ENCODE measurements at places on chromosomes 6 and 20. TPM values are rescaled to one million over a fixed set of nuclear protein-coding genes. Genes with fewer than 3 reads are reported as not detected.

GRCh38 chr6:35041086-35041861 is 99.9 kb downstream of the TCP11 start:
- no peak for DNase-seq

GRCh38 chr6:133741375-133741861 is 147.5 kb upstream of the TCF21 start:
- no peak for DNase-seq

- DNase-seq, result no peak
These were observed 737.8 kb upstream of the NRSN1 start for GRCh38 chr6:23388086-23388783.

- DNase-seq, result no peak
These were observed 375.2 kb upstream of the MARCKS start for GRCh38 chr6:113481910-113482309.

GRCh38 chr20:15374682-15375081 is 1037.3 kb upstream of the FLRT3 start:
- DNase-seq, result no peak

DNA sequence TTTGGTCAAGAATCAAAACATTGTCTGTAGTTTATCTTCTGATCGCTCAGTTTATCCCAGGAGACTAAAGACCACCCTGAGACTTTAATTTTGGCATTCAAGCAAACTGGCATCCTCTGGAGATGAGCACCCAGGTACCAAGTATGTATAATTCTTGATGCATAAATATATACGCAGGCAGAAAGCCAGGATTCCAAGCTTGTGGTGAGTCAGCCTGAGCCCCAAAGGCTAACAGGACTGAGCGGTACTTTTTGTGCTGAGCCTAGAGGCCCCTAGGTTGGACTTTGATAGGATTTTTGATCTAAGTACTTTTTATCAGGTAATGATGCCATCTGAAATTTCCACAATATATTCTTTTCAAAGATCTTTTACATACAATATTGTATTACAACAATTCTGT is 301.3 kb downstream of the TFAP2B start:
- DNase-seq, result no peak

DNA sequence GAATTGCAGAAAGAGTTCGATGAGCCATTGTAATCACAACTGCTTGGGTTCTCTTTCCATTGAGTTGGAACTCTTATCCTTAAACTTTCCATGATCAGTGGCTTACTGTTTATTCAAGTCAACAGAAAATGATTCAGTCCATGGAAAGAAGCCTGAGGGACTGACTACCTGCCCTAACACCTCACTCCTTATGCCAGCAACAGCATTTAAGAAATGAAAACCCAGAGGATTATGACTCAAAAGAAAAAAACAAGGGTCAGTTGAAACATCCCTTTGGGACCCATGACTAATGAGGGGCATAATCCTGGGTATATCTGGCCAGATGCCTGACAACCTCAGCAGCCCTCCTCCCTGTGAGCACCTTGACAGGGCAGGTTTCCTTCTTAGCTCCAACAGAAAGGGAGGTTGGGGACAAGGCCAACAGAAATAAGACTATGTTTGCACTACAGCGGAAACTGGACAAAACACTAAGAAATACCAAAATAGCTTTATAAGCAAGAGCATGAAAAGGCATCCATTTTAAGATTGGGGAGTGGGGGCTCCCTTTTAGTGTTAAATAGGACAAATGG is 106.7 kb downstream of the MAP3K5 start:
- peak; percentile 93 for DNase-seq

GRCh38 chr20:36385503-36385902 is 79.4 kb downstream of the DLGAP4 start:
- no peak for DNase-seq

- DNase-seq, result no peak
These were observed 63.5 kb upstream of the TMEM30A start for GRCh38 chr6:75347898-75348610.

DNA sequence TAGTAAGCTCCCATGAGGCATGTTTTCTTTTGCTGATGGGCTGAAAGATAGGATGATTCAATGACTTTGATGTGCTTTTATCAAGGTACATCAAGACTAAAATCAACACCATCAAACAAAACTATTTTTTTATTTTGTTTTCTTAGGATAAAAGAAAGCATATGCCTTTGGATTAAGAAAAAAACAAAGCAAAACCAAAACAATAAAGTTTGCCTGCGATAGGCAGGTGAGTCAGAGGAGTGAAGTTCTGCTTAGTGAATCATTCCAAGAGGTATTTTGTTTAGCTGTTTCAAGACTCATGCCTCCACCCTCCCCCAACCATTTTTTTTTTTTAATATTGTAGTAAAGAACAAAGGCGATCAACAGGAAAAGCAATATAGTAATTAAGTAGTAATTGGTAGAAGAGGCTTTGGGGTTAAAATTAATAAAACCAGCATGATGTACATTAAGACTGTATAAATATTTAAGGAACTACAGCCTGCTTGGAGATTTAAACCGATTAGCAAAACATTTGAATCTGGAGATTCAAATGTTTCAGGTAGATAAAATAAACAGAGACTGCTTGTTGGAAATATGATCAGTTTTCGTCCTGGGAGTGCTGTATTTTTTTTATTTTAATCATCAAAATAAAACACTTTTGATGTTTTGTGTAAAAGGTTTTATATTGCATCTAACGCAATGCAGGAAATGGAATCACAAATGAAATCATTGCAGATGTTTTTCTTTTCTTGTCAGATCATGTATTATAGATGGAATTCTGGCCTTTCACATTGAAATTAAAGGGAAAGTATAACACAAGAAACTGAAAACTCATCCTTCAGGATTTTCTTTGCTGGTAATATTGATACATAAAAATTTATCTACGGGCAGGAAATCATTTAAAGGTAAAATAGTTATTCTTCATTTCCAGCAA is 482.3 kb upstream of the MANEA start:
- DNase-seq, result peak; percentile 68

GRCh38 chr6:5657684-5658430 is 348.9 kb downstream of the NRN1 start:
- no peak for DNase-seq

- DNase-seq, result no peak
These were observed 54.7 kb downstream of the MOCS1 start for GRCh38 chr6:39879535-39879934.

DNA sequence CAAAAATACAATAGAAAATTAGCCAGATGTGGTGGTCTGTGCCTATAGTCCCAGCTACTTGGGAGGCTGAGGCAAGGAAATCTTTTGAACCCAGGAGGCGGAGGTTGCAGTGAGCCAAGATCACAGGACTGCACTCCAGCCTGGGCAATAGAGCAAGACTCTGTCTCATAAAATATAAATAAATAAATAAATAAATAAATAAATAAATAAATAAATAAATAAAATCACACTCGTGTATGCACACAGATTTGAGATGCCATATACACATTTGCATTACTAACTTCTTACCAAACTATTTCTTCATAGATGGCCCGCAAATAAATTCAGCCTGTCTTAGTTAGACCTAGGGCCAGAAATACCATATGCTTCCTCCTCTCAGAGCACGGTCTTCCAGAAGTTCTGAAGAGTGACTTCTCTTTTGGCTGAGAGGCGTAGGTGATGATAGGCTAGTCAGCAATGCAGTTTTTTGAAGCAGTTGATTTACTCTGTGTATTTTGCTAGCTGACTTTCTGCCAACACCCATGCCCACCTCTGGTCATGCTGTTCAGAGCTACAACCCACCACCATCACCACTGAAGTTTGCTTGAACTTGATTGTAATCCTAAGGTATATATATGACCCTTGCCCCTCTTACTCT is 150.1 kb downstream of the SASH1 start:
- no peak for DNase-seq

GRCh38 chr20:62045529-62046285 is 20.0 kb downstream of the TAF4 start:
- DNase-seq, result no peak

- peak; percentile 55 for DNase-seq
These were observed 1.1 kb downstream of the CD164 start for GRCh38 chr6:109381061-109381746.

DNA sequence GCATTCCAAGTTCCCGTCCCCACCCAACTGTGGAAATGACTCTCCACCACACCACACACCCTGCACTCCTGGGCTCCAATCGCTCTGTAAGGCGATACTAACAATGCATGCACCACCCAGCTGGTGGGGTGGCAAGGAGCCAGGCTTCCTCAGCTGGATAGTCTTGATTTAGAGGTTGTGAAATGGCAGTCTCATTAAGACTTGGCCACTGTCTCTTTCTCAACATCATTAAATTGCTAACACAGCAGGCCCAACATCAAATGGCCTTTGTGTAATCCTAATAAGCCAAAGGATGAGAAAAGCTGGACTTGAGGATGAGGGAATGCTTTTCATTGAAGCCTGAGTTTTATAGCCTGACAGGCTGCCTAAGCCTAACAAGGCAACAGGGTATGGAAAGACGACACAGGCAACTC is 223.7 kb downstream of the GMDS start:
- peak; percentile 88 for DNase-seq

GRCh38 chr20:63618291-63618980 is 8.5 kb downstream of the GMEB2 start:
- DNase-seq, result no peak

GRCh38 chr6:72850469-72850868 is 228.6 kb downstream of the KCNQ5 start:
- DNase-seq, result no peak

- DNase-seq, result no peak
These were observed 4.3 kb downstream of the VGLL2 start for GRCh38 chr6:117269638-117270054.

DNA sequence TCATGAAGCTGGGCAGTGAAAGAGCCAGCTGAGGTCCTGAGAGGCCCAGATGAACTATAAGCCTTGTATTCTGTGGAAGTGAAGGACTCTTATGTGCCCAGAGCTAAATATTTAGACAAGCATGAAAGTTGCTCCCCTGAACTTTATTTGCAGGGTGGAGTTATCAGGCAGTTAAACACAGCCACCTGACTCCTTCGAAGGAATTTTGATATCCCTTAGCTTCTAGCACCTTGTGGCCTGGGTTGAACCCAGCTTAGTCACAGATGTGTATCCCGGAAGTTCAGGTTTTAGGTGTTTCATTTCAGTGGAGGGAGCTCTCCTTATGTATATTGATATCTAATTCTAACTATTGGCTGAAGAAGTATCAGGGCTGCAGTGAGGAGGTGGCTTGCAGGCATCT is 20.4 kb downstream of the NR2E1 start:
- DNase-seq, result no peak

- no peak for DNase-seq
These were observed 241.6 kb downstream of the LMBRD1 start for GRCh38 chr6:69555088-69555638.

- DNase-seq, result no peak
These were observed 10.8 kb downstream of the NTSR1 start for GRCh38 chr20:62719250-62719935.

DNA sequence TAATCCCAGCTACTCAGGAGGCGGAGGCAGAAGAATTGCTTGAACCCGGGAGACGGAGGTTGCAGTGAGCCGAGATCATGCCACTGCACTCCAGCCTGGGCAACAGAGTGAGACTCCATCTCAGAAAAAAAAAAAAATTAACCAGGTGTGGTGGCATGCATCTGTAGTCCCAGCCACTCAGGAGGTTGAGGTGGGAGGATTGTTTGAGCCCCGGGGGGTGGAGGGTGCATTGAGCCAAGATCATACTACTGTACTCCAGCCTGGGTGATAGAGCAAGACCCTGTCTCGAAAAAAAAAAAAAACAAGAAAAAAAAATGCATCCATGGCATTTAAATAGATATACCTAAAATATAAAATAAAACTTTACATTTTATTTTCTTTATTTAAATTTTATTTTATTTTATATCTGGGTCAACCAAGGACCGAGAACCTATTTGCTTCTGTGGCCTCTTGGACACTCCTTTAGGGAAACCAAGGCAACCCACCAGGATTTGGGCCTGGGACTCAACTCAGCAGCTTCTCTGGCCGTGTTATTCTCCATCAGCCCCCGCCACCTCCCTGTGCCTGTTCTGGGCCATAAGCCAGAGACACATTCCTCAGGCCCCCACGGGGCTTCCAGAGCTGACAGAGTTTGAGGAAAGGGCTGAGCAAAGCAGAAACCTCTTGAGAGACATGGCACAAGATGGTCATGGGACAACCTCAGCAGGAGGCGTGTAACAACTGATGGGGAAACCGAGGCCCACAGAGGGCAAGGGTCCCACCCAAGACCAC is 6.2 kb downstream of the SNTA1 start:
- DNase-seq, result no peak

DNA sequence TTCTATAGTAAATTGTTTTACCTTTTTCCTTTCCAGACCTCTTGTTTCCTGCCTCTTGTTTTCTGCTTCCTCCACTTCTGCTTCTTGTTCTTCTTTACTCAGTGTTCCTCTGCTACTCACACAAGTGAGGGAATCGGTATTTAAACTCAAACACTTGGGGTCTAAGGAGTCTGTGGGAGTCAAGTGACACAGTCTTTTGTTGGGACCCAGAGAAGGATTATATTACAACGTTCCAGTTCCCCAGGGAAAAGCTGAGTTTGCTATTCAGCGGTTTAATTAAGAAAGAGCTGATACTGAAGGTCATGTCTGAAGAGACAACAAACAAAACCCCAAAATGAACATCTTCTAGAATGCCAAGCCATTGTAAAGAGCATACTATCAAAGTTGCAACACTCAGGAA is 107.8 kb upstream of the CITED2 start:
- no peak for DNase-seq

GRCh38 chr6:127533011-127533410 is 13.9 kb upstream of the MTCL3 start:
- no peak for DNase-seq

The SLC22A2 gene
- total RNA-seq, result not detected

The CDSN gene
- total RNA-seq, result 0.29 TPM

The SAPCD1 gene
- total RNA-seq, result 0.33 TPM

The ACTL10 gene
- 2.7 TPM for total RNA-seq

The SNAP91 gene
- 0.33 TPM for total RNA-seq

The BTN1A1 gene
- total RNA-seq, result not detected

The SOBP gene
- 0.33 TPM for total RNA-seq

The RUNX2 gene
- total RNA-seq, result 5.4 TPM

The TOP1 gene
- 159 TPM for total RNA-seq

The HM13 gene
- total RNA-seq, result 65.2 TPM
